ENCODE measurements at places on chromosomes 11 and 22.

GRCh38 chr22:21858025-21858764 lies 9.2 kb downstream of the MAPK1 start:
- DNase-seq = no peak

GRCh38 chr11:33944693-33945424 lies 53.0 kb upstream of the LMO2 start:
- DNase-seq = no peak

- no peak for DNase-seq
These were observed 28.6 kb downstream of the GNB1L start for GRCh38 chr22:19825904-19826618.

DNA sequence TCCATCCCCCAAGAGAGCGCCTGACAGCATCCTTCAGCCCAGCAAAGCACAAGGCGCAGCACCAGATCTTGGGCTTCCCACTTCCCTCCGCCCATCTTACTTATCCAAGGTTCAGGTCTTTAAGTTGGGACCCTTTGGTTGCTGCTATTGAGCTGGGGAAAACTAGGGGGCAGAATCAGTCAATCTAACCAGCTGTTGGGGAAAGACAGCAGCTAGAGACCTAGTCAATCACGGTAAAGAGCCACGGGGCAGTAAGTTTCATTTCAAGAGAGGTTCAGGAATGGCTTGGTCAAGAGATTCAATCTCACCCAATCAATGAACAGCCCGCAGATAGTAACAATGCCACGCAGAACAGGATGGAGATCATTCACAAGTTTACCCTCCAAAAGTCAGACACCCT lies 1.7 kb downstream of the ABTB2 start:
- DNase-seq = no peak

GRCh38 chr11:68525930-68526329 lies 65.4 kb downstream of the PPP6R3 start:
- no peak for DNase-seq

DNA sequence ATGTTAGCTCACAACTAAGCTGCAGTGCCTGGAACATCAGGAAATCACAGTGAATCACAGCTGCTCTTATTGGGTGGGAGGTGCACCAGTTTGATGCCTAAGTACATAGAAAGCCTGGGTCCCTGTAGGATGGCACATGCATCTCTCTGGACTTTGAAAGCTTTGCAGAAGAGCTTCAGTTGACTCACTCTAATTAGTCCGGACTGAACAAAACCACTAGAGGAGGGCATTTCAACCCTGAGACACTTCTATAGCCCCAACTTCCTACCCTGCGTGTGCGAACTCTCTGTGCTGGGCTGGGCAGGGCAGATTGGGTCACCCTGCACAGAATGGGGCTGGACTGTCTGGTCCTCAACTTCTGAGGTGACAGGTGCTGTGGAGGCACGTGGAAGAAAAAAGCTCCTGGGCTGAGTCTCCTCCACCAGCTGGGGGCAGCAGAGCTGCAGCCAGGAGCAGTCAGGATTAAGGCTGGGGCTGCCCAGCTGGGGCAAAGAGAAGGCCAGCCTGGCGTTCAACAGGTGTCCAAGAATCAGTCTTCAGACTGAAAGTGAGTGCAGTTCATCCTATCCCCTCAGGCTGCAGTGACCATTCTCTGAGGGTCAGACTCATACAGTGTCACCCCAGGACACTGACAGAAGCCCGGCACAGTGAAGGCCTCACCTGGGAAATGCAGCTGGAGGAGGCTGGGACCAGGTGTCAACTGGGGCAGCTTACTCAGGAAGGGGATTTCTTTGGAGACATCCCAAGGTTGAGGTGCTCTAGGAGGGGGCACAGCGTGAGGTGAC lies 22.1 kb downstream of the GGTLC2 start:
- DNase-seq = no peak

DNA sequence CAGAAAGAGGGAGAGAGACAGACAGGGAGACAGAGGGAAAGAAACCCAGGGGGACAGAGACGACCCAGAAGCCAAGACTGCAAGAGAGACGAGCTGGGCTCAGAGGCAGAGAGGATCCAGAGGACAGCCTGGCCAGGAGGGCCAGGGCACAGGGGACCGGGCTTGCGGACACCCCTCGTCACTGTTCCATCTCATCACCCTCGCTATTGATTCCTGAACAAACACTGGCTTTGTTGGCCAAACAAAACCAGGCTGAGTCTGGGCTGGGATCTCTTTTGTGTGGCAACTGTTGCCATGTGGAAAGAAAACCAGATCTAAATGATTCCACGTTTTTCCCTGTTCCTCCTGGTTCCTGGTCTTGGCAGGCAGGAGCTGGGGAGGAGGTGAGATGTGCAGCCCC lies 339.4 kb downstream of the MN1 start:
- DNase-seq = no peak

DNA sequence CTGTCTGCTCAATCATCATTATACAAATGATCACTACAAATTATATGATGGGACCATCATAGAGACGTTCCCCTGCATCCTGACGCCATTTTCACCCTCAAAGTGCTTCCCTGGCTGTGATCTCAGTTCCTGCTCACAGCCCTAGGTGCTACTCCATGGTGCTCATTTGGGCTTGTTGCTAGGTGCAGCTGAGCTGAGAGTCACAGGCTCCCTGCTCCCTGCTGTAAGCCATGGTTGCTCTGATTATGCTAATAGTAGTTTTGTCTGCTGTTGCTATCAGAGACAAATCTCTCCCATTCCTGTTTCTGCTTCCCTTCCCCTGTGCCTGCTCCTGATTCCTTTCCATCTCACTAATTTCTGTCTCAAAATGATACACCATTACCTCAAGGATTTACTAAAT lies 474.3 kb downstream of the METTL15 start:
- no peak for DNase-seq

- DNase-seq = no peak
These were observed 79.3 kb downstream of the SLC1A2 start for GRCh38 chr11:35340071-35340470.

GRCh38 chr11:76523147-76523546 lies 78.3 kb downstream of the EMSY start:
- DNase-seq = no peak

- no peak for DNase-seq
These were observed 21.0 kb upstream of the GDPD4 start for GRCh38 chr11:77322506-77322905.

- no peak for DNase-seq
These were observed 58.8 kb downstream of the LIF start for GRCh38 chr22:30187529-30188407.

DNA sequence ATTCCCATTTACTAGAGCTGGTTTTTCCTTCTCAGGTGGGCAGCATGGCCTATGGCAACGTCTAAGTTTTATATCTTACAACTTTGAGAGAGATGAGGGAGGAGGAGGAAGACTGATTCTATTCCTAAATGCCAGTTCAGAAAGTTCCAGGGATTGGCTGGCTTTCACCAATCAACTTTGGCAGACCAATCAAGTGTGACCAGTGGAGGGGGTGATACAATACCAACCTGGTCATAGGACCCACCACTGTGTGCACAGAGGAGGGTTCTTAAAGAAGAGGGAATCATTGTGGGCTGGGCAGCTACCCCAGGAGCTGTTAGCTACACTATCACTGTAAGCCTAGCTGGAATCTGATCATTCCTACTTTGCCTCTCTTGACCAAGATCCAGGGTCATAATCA lies 8.1 kb downstream of the DIXDC1 start:
- no peak for DNase-seq

- DNase-seq = no peak
These were observed 612 bp upstream of the BIRC2 start for GRCh38 chr11:102346456-102346747.

GRCh38 chr22:30251711-30252110 lies 5.2 kb upstream of the LIF start:
- no peak for DNase-seq

GRCh38 chr11:44243595-44244343 lies 66.2 kb downstream of the ALX4 start:
- no peak for DNase-seq

DNA sequence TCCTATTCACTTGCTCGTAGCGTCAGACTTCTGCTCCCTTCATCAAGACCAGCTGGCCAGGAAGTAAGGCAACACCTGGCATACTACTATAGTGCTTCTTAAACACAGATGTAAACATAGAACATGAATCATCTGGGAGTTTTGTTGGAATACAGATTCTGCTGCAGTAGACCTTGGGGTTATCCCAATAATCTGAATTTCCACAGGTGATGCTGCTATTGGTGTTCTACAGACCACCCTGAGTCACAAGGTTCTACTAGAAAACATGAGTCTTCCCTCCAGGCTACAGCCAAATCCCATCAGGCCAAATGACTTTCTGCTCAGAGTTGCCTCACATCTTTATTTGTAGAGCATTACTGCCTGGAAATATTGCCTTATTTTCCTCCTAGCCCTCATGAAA lies 175.2 kb downstream of the NELL1 start:
- no peak for DNase-seq

DNA sequence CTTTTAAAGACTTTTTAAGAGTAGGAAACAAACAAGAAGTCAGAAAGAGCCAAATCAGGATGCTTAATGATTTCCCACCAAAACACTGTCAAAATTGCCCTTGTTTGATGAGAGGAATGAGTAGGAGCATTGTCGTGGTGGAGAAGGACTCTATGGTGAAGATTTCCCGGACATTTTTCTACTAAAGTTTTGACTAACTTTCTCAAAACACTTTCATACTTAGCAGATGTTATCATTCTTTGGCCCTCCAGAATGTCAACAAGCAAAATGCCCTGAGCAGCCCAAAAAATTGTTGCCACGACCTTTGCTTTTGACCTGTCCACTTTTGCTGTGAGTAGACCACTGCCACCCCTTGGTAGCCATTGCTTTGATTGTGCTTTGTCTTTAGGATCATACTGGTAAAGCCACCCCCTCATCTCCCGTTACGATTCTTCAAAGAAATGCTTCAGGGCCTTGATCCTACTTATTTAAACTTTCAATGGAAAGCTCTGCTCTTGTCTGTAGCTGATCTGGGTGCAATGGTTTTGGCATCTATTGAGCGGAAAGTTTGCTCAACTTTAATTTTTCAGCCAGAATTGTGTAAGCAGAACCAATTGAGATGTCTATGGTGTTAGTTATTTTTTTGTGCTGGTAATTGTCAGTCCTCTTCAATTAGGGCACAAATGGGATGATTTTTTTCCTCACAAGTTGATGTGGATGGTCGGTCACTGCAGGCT lies 67.2 kb downstream of the ADM start:
- no peak for DNase-seq

GRCh38 chr22:27476318-27476717 lies 325.2 kb downstream of the MN1 start:
- no peak for DNase-seq

- no peak for DNase-seq
These were observed 975 bp upstream of the MDK start for GRCh38 chr11:46380340-46381047.

GRCh38 chr22:38758276-38758945 lies 2.6 kb upstream of the SUN2 start:
- DNase-seq = peak; percentile 36

DNA sequence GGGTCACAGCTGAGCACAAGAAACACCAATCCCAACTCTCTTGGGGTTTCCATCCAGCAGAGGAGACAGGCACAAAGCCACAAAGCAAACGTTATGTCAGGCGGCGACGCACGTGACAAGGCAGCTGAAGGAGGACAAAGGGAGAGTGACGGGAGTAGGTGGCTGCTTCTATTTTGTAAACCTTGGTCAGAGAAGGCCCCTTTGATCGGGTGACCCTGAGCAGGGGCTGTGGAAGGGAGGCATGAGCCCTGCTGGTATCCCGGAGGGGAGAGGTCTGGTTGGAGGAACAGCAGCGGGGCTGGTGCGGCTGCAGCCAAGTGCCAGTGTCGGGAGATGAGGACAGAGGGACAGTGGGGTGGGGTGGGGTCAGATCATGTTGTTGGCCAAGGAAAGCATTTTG lies 17.3 kb upstream of the RFPL3 start:
- no peak for DNase-seq

- DNase-seq = no peak
These were observed 4.1 kb downstream of the WEE1 start for GRCh38 chr11:9577556-9577955.

DNA sequence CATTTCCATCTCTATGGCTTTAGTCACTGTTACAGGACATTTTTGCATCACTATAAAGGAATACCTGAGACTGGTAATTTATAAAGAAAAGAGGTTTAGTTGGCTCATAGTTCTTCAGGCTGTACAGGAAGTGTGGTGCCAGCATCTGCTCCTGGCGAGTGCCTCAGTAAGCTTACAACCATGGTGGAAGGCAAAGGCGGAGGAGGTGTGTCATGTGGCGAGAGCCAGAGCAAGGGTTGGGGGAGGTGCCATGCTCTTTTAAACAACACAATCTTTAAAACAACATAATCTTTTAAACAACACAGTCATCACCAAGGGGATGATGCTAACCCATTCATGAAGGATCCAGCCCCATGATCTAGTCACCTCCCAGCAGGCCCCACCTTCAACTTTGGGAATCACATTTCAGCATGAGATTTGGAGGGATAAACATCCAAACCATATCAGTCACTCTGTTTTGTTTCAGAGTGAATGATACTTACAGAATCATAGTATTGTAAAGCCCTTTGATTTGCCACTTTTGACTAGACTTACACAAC lies 103.3 kb downstream of the PDE3B start:
- no peak for DNase-seq
